ENCODE measurements at places on chromosomes 7 and 10. TPM values are rescaled to one million over a fixed set of nuclear protein-coding genes. Genes with fewer than 3 reads are reported as not detected.

Gene ANKRD2
- total RNA-seq, result 1.0 TPM

Gene SEC61G
- total RNA-seq, result 416 TPM

Gene COBL
- 0.11 TPM for total RNA-seq

Gene CABCOCO1
- total RNA-seq, result 6.8 TPM

Gene CYP3A5
- 5.7 TPM for total RNA-seq

Gene SLC26A3
- total RNA-seq, result not detected

Gene NRCAM
- total RNA-seq, result 0.13 TPM

Gene BTBD16
- not detected for total RNA-seq

Gene TAS2R3
- total RNA-seq, result 2.9 TPM

Gene SLC18A3
- not detected for total RNA-seq

Gene CALN1
- not detected for total RNA-seq

Gene RADIL
- total RNA-seq, result 1.0 TPM

Gene PTF1A
- not detected for total RNA-seq

Gene PSMC2
- 205 TPM for total RNA-seq

Gene PILRA
- total RNA-seq, result not detected

Gene SH2D4B
- not detected for total RNA-seq

Gene ZNF488
- 0.13 TPM for total RNA-seq

Gene DUSP5
- 13.7 TPM for total RNA-seq

Gene CAMK1D
- 19.3 TPM for total RNA-seq
